Activated T-cell treated with anti-CD3 and anti-CD28 coated beads, Interleukin-2, amount 50 U/mL, for 24 hours (primary cell): ENCODE measurements at places on chromosomes 3 and 15.
A peak's percentile ranks its signal among the peaks of the same experiment; 100 is the strongest.

DNA sequence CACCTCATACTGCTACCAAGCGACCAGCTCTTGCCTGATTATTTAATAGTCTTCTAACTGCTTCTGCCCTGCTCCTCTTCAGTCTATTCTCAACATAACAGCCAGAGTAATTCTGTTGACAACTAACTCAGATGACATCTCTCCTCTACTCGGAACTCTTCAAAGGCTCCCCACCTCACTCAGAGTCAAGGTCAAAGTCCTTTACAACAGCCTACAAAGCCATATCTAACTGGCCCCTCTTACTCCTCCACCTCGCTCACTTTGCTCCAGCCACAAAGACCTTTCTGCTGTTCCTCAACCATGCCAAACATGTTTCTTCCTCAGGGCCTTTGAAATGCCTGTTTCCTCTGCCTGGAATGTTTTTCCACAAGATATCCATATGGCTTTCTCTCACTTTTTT, 43.6 kb downstream of the PIK3R4 start:
- no peak for DNase-seq

GRCh38 chr15:72754096-72754495, 29.5 kb downstream of the ADPGK start:
- no peak for DNase-seq

- DNase-seq, result no peak
These were observed 63.6 kb upstream of the SNTN start for GRCh38 chr3:63588895-63589294.

GRCh38 chr15:98883478-98883877, 124.1 kb downstream of the PGPEP1L start:
- no peak for DNase-seq

GRCh38 chr3:184323696-184324095, 9.3 kb downstream of the EIF4G1 start:
- no peak for DNase-seq

- peak; percentile 71 for DNase-seq
These were observed 16.7 kb downstream of the SMAD3 start for GRCh38 chr15:67082007-67082536.

DNA sequence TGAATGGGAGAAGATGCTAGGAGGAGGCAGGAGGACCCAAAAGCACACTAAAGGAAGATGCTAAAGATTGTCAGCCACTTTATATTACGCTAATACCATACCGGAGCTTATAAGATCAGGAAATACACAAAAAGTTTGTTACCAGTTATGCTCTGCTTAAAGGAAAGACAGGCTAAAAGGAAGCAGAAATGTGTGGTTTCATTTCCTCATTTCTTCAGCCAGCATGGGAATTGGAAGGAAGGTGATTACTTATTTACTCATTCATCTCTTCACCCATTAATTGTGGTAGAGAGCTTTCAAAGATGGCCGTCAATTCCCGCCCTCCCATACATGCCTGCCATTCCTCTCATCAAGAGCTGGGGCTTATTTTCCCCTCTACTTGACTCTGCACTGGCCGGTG, 26.7 kb upstream of the TMEM158 start:
- no peak for DNase-seq
